ENCODE measurements at places on chromosomes 13 and 19. TPM values are rescaled to one million over a fixed set of nuclear protein-coding genes. Genes with fewer than 3 reads are reported as not detected.

The PRODH2 gene
- not detected for total RNA-seq

DNA sequence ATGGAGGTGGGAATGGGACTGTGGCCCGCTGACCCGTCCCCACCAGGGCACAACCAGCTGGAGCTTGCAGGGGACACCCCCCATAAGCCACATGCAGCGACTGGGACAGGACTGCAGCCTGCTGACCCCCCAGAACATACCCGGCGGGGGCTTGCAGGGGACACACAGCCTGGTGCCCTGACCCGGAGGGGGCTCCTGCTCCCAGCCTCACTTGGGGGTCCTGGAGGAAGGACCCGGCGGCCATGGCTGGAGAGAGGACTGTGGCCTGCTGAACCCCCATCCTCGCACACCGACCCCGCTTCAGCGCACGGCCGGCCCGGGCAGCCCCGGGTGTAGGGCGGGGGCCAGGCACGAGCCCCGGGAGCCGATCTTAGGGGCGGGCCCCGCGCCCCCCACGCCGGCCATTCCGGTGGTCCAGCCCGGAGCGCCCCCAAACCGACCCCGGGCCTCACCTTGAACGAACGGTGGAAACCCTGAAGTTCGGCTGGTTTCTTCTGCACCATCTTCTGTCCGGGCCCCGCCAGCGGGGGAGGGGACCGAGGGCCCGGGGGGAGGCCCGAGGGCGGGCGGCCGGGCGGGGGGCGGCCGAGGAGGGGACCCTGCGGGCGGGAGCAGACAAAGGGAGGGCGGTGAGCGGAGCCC is 574 bp downstream of the MKNK2 start:
- no peaks in the 10 kb centered on the region for H3K36me3 ChIP-seq
- H3K27me3 ChIP-seq = no peaks in the 10 kb centered on the region
- H3K27ac ChIP-seq = peak overlapping the region; percentile 100
- DNase-seq = no peak
- H3K4me1 ChIP-seq = peaks cover 85% of the 10 kb centered on the region

DNA sequence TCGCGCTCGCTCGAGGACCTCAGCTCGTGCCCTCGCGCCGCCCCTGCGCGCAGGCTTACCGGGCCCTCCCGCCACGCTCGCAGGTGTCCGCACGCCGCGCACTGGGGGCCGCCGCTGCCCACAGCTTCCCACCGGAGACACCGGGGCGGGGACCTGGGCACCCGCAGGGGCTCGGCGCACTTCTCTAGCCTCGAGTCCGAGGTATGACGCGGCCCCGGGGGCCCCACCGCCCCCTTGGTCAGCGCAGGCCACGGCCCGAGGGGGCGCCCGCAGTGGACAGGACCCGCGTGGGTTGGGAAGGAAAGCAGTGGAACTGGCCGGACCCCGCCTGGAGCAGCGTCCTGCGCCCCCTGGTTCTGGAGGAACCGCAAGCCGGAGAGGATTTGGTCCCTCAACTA is 2.1 kb upstream of the GRWD1 start:
- DNase-seq = no peak
- peak overlapping the region; percentile 82 for H3K4me3 ChIP-seq
- peaks cover 29% of the 10 kb centered on the region for H3K4me1 ChIP-seq
- H3K36me3 ChIP-seq = no peaks in the 10 kb centered on the region
- H3K27me3 ChIP-seq = no peaks in the 10 kb centered on the region

DNA sequence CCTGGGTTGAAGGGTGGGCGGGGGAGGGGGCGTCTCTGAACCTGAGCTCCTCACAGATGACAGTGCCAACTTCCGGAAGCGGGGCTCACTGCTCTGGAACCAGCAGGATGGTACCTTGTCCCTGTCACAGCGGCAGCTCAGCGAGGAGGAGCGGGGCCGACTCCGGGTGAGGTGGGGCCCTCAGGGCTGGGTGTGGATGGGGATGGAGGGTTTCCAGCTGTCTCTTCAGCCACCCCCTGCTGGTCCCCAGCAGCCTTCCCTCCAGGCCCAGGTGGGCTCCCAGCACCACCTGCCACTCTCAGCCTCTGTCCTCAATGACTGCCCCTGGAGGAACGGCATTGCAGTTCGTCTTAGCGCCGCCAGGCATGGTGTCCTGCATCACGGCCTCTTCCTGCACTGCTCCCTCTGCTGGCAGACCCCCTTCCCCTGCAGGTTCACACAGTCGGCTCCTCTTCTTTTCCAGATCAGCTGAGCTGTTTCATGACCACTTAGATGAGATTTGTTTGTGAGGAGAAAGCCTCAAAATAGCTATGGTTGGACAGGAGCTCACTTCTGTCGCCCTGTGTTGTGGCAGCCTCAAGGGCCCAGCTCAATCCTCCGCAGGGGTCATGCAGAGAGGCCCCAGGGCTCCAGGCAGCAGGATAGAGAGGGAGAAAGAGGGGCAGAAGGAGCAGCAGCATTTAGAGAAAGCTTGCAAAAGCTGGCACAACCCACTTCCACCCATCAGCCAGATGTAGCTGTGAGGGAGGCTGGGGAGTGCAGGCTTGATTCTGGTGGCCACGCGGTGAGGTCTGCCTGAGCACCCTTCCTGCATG is 2.5 kb upstream of the GARIN5A start:
- no peak overlapping the region for H3K4me3 ChIP-seq
- no peaks in the 10 kb centered on the region for H3K27me3 ChIP-seq
- H3K27ac ChIP-seq = no peak overlapping the region
- H3K36me3 ChIP-seq = peaks cover 38% of the 10 kb centered on the region
- no peak for DNase-seq

- no peak overlapping the region for H3K4me3 ChIP-seq
- no peaks in the 10 kb centered on the region for H3K36me3 ChIP-seq
- no peak for DNase-seq
- H3K27ac ChIP-seq = peak overlapping the region; percentile 63
- peaks cover 55% of the 10 kb centered on the region for H3K4me1 ChIP-seq
Measured at GRCh38 chr13:46639033-46639981, 86.3 kb downstream of the LRCH1 start.
